ENCODE measurements at places on chromosomes 2 and 18.

DNA sequence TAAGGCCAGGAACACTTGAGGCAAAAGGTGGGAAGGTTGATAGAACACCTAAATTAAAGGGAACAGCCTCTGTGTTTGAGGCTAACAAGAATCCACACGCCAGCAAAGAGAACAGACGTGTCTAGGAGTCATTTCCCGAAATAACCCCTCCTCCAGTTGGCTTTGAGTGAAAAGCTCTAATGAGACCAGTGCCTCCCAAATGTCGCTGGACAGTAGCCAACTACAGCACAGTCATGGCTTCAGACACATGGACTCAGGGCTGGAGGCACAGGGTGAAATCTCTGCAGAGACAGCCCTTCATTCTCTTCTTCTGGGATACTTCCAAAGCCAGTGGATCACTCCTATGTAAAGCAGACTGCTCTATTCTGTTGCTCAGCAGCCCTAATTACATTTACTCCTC lies 49.6 kb downstream of the SOWAHC start:
- DNase-seq = no peak

DNA sequence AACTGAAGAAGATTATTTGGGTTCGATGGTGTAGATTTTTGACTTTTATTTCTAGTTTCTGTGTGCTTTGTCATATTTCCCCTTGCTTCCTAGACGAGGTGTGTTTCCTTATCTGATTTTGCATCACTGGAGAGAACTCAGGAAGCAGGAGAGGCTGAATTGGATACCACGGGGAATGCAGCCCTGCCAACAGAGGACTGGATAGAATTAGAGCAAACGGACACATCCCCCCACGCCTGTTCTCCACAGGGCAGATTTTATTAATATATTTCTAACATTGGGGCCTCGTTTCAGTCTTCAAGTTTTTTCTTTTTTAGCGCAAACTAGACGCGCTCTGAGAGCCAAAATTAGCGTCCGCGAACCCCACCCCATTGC lies 678 bp upstream of the VAPA start:
- no peak for DNase-seq

GRCh38 chr2:17805717-17806363 lies 10.4 kb upstream of the MSGN1 start:
- no peak for DNase-seq

DNA sequence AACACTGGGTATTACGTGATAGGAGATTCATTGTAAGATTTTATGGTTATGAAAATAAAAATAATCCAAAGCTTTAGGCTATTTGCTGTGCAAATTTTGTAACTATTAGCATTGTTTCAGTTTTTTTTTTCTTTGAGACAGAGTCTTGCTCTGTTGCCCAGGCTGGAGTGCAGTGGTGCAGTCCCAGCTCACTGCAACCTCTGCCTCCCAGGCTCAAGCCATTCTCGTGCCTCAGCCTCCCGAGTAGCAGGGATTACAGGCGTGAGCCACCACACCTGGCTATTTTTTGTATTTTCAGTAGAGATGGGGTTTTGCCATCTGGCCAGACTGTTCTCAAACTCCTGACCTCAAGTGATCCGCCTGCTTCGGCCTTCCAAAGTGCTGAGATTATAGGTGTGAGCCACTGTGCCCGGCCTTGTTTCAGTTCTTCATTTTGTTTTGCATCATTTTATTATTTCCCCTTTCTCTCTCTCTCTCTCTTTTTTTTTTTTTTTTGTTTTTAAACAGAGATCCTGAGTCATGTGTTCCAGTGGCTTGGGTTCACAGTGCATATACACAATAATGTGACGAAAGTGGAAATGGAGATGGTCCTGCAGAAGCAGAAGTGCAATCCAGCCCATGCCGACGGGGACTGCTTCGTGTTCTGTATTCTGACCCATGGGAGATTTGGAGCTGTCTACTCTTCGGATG lies 25.8 kb downstream of the CASP10 start:
- no peak for DNase-seq

GRCh38 chr2:228801451-228801850 lies 469.6 kb downstream of the PID1 start:
- no peak for DNase-seq

DNA sequence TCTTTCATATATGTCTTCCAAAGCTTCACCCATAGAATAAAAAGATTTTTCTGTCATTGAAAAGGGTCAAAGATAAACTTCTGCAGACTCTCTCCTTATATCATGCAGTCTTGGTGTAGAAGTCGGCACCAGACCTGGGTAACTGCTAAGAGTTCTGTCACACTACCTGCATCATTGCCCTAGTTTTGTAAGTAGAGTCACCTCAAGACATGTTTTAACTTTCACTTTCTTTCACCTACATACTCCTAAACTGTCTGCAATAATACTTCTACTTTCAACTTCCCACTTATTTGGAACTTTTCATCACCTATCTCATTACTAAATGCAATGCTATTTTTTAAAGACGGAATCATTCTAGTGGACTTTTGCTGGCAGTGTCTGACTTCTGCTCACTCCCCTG lies 475.6 kb upstream of the VRK2 start:
- DNase-seq = no peak

- no peak for DNase-seq
Measured at GRCh38 chr2:74223941-74224770, 25.7 kb downstream of the MTHFD2 start.

GRCh38 chr2:20620271-20620681 lies 30.6 kb downstream of the HS1BP3 start:
- DNase-seq = no peak

DNA sequence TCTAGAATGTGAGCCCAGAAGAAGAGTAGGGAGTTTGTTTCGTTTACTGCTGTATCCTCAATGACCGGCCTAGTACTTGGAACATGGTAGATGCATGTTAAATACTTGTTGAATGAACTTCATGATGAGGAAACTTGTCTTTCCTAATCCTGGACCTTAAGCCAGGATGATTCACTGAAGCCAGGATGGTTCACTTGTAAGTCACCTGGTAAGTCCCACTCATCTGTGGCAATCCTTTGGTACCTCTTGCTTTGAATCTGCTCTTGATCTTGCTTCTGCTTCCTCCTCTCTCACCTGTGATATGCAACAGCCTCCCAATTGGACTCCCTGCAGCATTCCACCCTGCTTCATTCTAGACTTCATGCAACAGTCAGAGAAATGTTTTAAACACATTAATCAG lies 43.6 kb downstream of the QPCT start:
- DNase-seq = no peak

DNA sequence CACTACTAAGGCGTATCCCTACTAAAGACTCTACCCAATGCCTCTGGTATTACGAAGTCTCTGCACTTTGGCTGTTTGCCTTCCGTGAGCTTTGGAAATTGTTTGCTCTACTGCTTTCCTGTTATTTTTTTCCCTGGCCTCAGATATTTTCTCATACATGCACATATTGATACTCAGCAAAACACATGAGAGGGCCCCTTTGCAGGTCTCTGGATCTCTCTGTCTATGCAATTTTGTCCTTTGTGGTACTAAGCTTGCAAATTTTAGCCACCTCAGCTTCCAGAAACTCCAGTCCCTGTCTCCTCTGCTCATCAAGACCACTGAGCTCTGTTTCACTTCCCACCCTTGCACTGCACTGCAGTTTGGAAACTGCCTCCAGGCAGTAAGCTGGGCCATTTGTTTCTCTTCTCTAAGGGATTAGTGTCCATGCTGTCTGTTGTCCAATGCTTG lies 46.6 kb downstream of the TAF1B start:
- no peak for DNase-seq

GRCh38 chr2:113157897-113158753 lies 15.6 kb upstream of the PSD4 start:
- peak; percentile 43 for DNase-seq

- no peak for DNase-seq
Measured at GRCh38 chr2:6103949-6104348, 411.8 kb downstream of the SOX11 start.

DNA sequence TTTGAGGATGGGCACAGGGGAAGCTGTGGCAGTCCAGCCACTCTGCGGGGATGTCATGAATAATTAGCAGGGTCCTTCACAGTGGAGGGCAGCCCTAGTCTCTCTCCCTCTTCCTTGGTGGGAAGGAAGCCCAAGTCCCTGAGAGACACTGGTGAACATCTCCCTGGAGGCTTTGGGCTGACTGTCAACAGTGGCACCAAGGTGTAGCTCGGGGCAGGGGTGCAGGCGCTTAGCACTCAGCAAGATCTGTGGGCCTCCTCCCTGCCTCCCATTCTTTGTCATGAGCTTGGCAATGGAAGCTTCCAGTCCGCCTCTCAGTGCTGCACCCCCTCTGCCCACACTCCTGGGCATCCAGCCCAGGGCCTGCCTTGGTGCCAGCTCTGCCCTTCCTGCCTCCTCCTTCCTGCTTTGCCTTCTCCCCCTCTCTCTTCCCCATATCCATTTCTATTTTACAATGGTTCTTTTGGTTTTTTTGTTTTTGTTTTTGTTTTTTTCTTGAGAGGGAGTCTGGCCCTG lies 59.4 kb downstream of the STEAP3 start:
- no peak for DNase-seq

GRCh38 chr2:23826040-23826439 lies 100.9 kb downstream of the ATAD2B start:
- no peak for DNase-seq

DNA sequence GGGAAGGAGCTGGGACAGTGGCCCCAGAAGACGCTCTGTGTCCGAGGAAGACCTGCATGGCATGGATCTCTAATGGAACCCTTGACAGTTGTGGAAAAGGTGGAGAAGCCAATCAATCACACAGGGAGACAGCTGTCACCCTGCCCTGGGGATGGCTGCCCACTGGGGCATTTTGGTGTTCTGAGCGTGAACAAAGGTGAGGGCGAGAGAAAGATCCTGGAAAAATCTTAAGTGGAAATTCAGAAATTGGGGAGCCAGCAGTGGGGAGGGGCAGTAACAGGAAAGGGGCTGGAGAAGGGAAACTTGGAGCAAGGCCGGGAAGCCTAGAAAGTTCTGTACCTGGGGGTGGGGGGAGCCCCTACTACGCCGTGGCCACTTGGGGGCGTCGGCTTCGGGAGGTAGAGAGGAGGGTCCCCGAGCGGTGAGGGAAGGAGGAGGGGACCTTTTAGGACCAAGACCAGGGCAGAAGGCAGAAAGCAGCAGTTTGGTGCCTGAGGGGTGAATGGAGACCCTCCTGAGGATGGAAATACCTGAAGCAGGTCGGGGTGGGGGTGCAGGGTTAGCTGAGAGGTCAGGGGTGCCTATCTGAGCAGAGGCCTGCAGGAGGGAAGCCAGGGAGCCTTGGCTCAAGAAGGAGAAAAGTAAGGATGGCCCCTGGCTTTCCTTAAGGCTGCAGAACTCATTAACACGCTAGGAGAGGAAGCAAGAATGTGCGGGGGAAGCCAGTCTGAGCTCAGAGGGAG lies 30.0 kb downstream of the NGEF start:
- no peak for DNase-seq

DNA sequence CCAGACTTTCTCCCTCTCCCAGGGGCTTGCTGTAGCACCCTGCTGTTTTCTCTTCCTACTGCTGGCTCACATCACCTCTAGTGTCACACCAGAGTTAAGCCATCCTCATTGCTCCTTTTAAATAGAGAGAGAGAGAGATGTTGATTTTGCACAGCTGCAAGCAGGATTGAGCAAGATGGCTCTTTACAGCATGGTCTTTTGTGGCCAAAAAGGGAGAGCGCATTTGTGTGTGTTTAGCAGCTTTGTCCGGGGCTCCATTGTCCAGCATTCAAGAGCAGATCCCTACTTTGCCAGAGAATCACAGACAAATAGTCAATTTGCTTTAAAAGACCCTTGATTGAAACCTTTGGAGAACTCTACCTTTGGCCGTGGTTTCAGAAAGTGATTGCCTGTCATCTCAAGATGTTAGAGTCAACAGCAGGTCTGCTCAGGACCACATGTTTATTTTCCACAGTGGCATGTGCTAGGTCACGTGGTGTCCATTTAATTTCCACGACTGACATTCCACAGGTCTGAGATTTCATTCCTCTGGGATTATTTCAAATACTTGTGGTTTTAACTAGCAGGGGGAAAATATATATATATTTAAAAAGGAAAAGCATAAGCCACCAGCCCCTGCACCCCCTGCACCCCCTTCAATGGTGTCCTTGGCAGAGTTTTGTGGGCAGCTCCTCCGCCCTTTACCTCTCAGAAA lies 359.9 kb upstream of the SLC14A2 start:
- no peak for DNase-seq

- no peak for DNase-seq
Measured at GRCh38 chr2:136386046-136386445, 268.1 kb upstream of the CXCR4 start.

GRCh38 chr18:23352042-23352441 lies 101.0 kb upstream of the RIOK3 start:
- no peak for DNase-seq

DNA sequence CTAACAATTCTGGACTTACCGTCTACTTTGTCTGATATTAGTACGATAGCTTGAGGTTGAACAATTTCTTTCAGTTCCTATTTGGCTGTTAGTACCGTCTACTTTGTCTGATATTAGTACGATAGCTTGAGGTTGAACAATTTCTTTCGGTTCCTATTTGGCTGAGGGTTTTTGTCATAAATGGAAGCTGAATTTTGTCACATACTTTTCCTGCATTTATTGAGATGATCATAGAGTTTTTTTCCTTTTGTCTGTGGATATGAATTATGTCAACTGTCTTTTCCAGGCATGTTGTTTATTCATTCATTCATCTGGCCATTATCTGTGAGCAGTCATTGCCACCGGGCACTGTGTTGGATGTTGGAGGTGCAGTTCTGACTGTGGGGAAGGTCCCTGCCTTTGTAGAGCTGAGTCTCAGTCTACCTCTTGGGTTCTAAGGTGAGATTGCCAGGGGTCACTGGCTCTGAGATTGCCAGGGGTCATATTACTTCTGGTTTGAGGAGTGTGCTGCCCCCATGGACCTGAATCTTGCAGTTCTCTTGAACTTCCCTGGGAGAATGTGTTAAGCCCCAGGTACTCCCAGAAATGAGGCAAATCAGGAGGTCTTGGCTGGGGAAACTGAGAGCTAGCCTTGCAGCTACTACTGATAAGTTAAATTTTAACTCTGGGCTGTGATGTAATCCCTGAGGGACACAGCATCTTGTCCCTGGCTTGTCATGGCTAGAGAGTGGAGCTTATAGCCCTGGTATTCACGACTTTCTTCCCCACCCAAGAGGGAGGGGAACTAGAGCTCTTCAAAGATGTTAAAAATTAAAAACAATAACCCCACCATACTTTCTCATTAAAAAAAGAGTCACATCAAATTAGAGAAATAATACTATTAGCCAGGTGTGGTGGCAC lies 89.1 kb upstream of the MBOAT2 start:
- DNase-seq = no peak

All from CD4-positive, alpha-beta T cell treated with Interleukin-6 for 4 hours (primary cell).